CD4-positive, alpha-beta T cell treated with Interleukin-15 for 1 hour (primary cell): ENCODE measurements at places on chromosomes 16 and 17.

DNA sequence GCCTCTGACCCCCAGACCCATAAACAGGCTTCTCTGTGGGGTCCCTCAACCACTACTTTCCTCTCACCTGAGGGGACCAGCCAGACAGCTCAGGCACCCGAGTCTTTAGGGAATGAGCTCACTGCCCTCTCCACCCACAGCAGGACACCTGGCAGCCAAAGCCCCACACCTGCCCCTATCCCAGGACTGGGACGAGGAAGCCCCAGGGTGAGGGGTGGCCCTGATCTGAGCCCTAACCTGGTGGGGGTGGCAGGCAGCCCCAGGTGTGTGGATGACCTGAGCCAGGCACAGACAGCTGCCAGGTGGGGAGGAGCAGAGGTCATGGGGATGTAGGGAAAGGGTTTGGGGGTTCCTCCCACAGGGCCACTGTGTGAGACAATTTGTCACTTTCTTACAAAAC, 1.7 kb upstream of the TEX19 start:
- no peak for DNase-seq

DNA sequence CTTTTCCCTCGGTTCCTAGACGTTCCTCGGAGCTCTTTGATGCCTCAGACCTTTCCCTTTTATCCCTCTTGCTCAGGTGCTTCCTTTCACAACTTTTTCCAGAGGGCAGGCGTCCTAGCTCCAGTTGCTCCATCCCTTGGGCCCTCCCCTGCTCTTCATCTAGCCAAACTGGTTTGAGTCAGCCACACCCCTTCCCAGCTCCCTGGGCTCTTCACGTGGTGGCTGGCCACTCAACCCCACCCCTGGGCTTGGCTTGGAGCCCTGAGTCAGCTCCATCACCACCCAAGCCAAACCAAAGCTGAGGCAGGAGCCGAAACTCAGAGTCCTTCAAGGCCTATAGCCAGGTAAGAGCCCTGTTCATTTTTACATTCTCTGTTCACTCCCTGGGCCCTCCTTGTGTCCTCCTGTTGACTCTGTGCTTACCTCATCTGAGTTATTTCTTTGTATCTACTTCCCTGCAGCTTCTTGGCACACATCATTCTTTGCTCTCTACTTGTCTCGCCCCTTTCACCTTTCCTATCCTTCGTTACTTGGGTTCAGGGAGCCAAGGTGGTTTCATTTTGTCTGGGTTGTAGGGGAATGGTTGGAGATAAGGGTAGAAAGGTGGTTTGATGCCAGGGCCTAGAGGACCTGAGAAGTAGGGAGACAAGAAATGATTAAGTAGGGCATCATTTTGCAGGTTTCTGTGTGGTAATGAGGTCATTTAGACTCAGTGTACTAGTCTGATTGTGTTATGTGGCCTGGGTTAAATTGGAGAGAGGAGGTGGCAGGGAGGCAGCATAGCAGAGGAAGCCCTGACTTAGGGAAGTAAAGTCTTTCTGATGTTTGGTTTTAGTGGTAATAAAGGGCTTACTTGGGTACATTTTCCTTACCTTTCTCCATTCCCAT, 7.6 kb upstream of the PHKG2 start:
- no peak for DNase-seq

DNA sequence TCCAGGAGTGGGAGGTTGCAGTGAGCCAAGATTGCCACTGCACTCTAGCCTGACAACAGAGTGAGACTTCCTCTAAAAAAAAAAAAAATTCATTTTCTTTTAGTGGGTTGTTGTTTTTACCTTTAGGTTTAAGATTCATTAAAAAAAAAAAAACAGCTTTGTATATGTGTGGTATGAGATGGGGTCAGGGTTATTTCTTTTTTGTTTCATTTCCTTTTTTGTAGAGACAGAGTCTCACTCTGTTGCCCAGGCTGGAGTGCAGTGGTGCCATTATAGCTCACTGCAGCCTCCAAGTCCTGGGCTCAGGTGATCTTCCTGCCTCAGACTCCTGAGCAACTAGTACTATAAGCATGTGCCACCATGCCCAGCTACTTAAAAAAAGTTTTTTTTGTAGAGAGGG, 47.0 kb downstream of the BCAS3 start:
- no peak for DNase-seq

DNA sequence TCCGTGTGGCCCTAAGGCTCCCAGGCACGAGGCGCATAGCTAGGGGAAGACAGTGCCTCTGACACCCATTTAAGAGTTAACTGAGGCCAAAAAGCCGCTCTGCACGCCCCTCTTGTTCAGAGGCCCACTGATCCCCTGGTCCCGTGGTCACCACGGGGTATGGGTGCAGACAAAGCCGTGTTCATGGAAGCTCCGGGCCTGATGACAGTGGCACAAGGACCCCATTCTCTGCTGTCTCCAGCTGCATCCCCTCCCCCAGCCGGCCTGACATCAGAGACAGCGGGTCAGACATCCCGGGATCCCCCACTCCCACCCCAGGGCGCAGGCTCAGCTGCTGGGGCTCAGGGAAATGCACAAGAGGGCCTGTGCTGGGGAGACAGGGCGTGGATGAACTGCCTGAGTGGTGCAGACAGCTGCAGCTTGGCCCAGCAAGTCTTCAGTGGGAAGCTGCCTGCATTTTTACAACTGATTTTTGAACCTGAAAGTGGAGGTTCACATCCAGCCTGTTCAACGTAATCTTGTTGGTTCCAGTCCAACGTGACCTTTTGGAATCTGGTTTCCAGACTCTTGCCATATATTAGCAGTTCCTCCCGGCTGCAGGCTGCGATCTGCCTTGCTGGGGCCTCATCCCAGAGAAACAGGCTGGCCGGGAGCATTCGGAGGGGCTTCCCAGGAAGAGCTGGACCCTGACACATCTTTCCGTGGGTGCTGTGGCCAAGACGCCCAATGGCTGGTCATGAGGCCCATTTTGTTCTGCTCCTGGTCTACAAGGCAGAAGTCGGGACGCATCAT, 9.7 kb upstream of the BAHCC1 start:
- DNase-seq, result no peak

- DNase-seq, result no peak
These were observed 2.8 kb downstream of the GPS1 start for GRCh38 chr17:82054351-82055022.

DNA sequence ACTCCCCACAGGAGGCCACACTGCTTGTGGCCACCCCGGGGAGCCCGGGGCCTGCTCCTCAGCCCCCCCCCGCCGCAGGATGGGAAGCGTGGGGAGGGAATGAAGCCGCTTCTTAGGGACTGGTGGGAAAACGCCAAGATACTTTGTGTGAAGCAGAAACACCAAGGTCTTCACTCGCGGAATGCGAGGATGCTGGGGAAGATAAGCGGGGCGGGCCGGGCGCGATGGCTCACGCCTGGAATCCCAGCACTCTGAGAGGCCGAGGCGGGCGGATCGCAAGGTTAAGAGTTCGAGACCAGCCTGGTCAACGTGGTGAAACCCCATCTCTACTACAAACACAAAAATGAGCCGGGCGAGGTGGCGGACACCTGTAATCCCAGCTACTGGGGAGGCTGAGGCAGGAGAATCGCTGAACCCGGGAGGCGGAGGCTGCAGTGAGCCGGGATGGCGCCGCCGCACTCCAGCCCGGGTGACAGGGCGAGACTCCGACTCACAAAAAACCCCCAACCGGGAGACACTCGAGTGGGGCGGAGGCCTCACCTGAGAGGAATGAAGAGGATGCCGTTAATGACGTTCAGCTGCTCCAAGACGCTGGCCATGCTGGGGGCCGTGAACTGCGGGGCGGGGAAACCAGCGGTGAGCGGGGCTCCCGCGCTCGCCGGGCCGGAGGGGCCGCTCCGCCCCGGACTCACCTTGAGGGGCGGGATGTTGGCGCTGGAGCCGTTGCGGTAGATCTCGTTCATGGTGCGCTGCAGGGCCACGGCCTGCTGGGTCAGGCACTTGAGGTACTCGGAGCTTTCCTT, 20.3 kb downstream of the CLUH start:
- no peak for DNase-seq

DNA sequence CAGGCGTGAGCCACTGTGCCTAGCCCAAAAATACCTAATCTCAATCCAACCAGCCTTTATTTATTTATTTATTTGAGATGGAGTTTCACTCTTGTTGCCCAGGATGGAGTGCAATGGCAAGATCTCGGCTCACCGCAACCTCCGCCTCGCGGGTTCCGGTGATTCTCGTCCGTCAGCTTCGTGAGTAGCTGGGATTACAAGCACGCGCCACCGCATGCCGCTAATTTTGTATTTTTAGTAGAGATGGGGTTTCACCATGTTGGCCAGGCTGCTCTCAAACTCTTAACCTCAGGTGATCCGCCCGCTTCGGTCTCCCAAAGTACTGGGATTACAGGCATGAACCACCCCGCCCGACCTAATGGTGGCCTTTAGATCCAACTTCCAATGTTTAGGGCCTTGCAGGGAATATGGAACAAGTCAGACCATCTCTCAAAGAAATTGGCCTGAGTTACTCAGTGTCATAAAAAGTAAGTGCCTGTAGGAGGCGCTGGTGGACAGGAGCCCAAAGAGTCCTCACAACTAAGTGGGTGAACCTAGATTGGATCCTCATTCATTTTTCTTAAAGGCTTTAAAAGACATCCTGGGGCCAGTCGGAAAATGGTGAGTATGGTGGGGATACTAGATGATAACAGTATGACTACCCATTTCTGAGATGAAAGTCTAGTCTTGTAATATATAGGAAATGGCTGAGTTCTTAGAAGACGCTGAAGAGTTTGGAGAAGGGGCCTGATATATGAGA, 4.6 kb downstream of the ZSCAN10 start:
- no peak for DNase-seq

DNA sequence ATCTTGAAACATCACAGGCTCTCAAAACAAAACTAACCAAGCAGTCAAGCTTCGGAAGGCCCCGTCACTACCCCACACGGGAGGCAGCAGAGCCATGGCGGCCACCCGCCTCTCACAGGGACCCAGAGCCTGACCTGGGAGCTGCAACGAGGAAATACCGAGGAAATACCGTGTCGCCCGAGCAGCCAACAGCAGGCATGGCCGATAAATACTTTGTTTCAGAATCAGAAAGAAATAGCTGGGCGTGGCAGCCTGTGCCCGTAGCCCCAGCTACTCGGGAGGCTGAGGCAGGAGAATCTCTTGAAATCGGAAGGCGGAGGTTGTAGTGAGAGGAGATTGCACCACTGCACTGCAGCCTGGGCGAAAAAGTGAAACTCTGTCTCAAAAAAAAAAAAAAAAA, 6.9 kb downstream of the LMF1 start:
- DNase-seq, result no peak

DNA sequence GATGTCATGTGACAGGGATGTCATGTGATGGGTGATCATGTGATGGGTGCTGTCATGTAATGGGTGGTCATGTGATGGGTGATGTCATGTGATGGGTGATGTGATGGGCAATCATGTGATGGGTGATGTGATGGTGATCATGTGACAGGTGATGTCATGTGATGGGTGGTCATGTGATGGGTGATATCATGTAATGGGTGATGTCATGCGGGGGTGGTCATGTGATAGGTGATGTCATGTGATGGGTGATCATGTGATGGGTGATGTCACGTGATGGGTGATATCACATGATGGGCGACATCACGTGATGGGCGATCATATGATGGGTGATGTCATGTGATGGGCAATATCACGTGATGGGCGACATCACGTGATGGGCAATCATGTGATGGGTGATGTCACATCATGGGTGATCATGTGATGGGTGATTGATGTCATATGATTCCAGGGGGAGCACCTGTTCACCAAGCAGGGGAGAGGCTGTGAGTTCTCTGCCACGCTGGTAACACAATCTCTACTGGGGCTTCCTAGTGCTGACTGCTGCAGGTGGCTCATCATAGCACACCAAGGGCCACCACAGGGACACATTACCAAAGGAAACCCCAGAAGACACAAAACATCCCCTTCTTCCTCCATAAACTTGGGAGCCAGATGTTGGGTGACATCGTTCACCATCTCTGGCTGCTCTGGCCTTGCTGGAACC, 16.5 kb downstream of the CD300LB start:
- no peak for DNase-seq

DNA sequence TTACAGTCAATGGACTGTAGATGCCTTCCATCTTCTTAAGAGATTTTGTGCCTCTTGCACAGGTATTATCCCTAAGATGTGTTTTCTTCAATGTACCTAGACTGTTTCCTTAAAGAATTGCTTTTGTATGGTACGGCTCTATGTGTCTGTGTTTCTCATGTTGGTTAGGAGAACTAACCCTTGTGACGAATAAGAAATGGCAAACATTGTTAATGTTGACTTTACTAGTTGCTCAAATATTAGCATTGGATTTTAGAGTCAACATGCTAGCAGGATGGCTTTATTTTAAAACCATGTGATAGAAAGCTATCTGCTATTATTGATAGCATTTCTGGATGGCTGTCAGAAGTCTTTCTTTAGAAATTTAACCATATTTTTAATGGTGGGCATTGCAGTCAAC, 34.5 kb downstream of the WWOX start:
- DNase-seq, result no peak

- DNase-seq, result no peak
These were observed 44.3 kb upstream of the CDH5 start for GRCh38 chr16:66322174-66322573.

DNA sequence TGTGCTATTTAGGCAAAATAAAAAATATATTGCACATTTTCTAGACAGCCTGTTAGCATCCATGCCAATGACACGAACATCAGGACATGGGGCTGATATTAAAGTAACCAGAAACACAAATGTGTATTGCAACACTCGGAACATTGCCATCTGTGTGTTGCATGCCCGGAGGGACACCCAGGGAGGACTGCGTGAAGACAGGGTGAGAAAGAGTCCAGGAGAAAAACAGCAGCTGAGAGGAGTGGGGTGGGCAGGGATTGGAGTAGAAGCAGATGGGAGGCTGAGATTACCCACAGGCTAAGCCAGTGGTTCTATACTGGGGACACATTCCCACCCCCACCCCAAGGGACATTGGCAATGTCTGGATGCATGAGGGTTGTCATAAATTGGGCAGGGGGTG, 114.8 kb downstream of the GRIN2A start:
- DNase-seq, result no peak

DNA sequence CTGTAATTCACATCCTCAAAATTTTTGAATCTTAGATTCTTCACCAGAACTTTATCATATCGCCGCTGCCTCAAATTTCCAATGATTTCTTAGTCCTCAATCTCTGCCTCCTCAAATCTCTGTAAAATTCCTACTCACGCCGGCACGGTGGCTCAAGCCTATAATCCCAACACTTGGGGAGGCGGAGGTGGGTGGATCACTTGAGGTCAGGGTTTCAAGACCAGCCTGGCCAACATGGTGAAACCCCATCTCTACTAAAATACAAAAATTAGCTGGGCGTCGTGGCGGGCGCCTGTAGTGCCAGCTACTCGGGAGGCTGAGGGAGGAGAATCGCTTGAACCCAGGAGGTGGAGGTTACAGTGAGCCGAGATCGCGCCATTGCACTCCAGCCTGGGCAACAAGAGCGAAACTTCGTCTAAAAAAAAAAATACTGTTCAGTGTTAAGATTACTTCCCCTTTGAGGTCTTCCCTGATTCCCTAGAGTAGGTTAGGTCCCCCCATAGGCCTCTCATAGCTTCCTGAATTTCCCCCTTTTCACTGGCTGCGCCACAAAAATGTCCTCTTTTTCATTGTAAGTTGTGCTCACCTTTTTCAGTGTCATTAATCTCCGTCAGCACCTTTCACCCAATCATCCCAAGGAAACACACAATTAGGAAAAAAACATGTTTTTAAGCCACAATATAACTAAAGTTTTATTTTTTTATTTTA, 919 bp upstream of the CBX1 start:
- no peak for DNase-seq

GRCh38 chr17:77189148-77189547, 48.4 kb downstream of the SEC14L1 start:
- no peak for DNase-seq
